ENCODE measurements at places on chromosomes 2 and 18. TPM values are rescaled to one million over a fixed set of nuclear protein-coding genes. Genes with fewer than 3 reads are reported as not detected.

Gene SPIRE1
- 25.3 TPM for total RNA-seq

Gene LRP1B
- 0.57 TPM for total RNA-seq

Gene ATIC
- total RNA-seq, result 58.2 TPM

Gene GALNT14
- 1.5 TPM for total RNA-seq

Gene SNED1
- 33.4 TPM for total RNA-seq

Gene HNMT
- 57.8 TPM for total RNA-seq

Gene OBSL1
- 572 TPM for total RNA-seq

GRCh38 chr18:31042406-31043181 lies at the start of gene DSC3:
Gene DSC3 (minus strand): TSS chr18:31042742. CDS start chr18:31042660, 82 bp downstream.
- peak; percentile 14 for DNase-seq

DNA sequence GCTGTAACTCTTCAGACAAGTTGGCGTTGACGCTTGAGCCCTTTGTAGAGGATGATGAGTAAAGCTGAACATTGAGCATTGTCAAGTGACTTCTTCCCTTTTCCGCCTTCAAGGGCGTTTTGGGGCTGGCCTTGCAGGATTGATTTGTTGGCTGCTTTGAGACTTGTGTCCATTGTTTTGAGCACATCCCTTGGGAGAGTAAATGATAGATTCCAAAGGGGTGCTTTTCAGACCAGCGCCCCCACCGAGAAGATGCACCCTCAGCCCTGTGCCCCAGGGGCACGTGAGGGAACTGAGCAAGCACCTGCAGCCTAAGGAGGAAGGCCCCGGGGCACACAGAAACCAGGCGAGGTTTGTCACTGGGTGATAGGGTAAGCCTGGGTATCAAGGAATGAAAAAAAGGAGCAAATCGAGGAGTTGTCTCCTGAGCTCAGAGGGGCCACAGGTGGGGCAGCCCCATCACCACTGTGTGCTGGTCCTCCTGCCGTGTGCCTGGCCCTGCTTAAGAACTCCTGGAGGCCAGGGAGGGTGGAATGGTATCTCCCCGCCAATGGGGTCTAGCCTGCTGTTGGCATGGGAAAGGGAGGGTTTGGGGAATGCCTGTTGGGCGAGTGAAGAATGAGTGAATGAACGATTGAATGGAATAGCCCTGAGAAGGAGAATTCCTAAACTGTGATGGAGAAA lies 64.0 kb downstream of the RAB31 start:
- DNase-seq, result no peak

DNA sequence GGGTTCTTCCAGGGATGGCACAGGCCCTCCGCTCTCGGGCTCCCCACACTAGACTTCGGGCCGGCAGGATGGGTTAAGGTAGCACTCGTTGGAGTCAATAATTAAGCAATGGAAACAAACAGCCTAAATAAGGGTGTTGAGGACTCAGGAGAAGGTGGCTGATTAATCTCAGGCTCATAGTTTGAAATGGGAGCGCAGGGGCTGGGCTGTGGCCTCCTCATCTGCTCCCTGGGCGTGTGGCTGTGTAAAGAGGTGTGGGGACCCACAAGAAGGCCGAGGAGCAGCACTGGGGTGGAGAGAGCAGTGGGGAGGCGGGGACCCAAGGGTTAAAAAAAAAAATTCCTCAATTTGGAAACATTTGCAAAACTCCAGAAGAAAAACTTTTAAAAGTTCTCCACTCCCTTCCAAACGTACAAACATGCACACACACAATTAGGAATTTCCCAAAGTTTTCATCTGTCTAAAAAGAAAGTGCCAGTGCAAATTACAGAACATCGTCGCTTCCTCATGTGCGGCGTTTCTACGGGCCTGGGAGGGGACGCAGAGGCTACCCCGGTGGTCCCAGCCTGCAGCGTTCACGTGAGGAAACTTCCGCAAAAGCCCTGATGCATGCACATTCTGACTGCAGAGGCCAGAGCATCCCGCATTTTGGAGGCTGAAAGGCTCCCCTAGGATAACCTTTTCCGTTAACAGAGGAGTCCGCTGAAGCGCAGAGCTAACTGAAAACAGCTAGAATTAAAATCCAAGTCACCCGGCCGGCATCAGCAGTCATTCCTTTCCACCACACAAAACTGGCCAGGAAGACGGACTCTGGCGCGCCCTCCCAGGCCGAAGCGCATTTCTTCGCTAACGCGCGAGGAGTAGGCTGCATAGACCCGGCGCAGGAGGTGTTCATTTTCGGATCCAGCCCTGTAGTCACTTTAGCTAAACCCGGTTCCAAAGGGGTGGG lies 1.0 kb upstream of the TUBB6 start:
- DNase-seq, result peak; percentile 79

DNA sequence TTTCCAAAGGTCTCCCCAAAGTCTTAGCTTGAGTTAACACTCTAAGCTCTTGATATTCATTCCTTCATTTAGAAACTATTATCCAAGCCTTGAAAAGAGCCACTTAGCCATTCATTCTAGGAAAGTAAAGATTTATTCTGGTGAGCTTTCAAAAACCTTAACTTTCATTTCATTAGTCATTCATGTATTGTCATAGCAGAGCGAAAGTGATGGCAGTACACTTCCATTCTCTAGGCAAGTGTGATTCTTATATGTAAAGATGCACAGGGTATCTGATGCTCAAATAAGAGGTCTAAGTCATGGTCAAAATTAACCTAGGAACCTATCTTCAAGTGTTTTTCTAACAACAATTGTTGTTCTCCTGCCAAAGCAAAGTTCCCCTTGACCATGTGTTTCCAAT lies 553.0 kb upstream of the FANCL start:
- no peak for DNase-seq

GRCh38 chr2:220847589-220847988 lies 724.5 kb downstream of the EPHA4 start:
- DNase-seq, result no peak

- no peak for DNase-seq
These were observed 105.0 kb upstream of the ITGA4 start for GRCh38 chr2:181352158-181352557.

DNA sequence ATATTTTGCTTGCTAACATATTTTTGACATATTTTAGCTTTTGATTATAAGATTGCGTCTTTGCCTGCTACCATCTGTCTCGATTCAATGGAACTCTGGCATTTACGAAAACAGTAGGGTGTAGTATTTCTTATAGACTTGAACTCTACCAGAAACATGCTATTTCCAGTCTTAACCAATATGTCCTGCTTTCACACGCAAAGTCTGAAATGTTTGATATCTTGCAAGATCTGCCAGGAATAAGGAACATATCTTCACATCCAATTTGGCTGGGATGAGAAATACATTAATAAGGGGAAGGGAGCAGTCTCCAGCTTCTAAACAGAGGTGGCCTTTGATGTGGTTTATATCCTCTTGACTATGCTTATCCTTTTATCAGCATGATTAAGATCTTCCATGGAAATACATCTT lies 299.4 kb downstream of the ZNF521 start:
- no peak for DNase-seq

DNA sequence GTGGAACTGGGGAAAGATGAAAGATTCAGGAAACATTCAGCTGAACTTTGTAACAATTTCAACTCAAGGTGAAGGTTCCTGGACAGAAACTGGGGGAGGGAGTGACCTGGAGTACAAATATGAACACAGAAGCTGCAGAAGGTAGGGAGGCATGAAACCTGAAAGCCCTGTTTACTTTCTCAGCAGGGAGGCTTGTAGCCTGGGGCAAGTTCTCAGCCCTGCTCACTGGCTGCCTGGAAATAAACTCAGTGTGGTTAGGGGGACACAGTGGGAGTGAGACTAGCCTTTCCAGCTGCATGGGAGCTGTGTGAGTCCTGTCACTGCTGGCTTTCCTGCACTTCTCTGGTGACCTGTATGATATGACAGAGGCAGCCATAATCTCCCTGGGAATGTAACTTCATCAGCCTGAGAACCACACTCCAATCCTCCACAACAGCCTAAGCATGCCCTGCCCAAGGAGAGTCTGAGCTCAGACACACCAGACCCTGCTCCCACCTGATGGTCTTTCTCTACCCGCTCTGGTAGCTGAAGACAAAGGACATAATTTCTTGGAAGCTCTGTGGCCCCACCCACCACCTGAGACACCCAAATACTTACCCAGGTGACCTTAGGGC lies 77.0 kb downstream of the ZSWIM2 start:
- DNase-seq, result no peak

- DNase-seq, result no peak
These were observed 289.5 kb upstream of the MMADHC start for GRCh38 chr2:149877074-149877473.

DNA sequence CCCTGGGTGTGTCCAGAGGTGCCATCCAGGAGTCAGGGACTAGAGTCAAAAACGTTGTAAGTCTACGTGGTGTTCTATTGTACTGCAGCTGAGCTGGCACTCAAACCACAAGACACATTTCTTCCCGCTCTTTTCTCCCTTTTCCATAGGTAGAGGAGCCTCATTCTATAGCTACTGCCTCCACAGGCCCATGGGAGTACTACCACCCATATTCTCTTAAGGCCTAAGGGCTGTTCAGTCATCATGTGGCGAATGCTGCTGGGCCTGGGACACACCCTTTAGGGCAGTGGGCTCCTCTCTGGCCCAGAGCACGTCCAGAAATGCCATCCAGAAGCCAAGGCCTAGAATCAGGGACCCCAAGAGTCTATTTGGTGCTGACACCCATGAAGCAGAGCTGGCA lies 1271.7 kb downstream of the CNTNAP5 start:
- no peak for DNase-seq

DNA sequence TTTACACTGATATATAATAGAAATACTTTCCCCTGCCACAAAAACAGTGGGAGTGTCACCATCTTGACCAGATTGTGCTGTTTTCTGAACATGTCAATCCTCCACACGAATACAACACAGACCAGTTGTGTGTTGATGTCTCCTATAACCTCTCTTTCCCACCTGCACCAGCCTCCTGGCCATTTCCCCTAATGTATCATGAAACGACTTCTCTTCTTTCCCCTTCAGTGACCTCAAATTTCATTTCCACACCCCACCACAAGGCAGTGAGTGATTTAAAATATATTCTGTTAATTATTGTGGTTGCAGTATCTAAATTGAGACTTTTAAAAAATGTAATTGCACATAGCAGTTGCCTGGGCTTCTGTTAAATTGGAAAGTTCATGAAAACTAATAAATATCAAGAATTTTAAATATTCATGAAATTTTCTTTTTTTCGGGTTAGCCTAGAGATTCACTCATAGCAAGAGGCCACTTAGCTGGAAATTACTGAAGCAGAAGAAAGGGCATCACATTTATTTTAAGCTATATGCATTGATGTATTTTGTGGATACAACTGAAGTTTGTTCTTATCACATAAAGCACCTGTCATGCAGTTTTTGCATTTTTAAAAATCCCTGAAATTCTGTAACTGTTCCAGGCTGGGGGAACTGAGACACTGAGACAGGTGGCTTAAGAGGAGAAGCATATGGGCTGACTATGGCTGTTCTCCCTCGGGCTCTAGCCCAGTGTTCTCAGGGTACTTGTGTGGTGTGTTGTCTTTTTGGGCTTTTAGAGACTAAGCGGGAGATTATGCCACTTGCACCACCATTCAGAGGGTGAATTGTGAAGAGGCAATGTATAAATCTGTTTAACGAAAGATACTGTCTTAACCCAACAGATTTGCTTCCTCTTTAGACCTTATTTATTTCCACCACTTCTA lies 15.9 kb downstream of the FAM171B start:
- DNase-seq, result no peak

GRCh38 chr2:1769703-1770422 lies 25.5 kb upstream of the PXDN start:
- DNase-seq, result peak; percentile 64

DNA sequence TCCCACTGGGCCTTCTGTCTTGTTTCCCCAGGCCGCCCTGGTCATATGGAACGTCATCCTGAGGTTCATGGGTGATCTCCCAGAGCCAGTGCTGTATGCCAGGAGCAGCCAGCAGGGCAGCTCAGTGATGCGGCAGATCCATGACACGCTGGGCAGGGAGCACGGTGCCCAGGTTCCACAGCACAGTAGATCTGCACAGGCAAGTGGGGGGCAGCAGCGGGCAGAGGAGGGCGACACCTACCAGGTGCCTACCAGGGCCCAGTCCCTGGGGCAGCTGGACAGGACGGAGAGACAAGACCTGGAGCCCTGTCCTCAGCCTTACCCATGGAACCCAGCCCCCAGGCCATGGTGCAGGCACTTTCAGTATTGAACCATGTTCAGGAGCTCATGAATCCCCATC lies 36.1 kb upstream of the GPR17 start:
- DNase-seq, result no peak
